ENCODE measurements at places on chromosomes 5 and 9.
A peak's percentile ranks its signal among the peaks of the same experiment; 100 is the strongest.

DNA sequence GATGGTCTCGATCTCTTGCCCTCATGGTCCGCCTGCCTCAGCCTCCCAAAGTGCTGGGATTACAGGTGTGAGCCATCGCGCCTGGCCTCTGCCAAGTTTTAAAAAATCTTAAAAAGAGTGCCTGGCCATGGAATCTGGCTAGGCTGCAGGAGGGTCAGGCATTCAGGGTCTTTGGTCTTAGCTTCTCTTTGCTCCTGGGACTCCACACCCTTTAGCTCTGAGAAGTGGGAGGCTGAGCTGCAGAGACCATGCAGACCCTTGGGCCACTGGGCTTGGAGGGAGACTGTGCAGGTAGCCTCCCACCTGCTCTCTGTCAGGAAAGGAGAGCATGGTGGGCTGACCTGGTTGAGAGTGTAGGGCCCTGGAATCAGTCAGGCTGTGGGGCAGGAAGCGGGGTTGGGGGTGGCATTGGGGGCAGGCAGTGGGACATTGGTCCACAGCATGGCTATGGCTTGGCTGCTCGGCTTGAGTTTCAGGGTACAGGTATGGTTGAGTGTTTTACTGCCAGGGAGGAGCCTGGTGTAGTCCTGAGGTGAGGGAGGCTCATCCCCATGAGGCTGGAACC lies 20.8 kb downstream of the PHF2 start:
- no peak for DNase-seq

- peak; percentile 12 for DNase-seq
These were observed 391 bp upstream of the NRG2 start for GRCh38 chr5:140043508-140043872.

DNA sequence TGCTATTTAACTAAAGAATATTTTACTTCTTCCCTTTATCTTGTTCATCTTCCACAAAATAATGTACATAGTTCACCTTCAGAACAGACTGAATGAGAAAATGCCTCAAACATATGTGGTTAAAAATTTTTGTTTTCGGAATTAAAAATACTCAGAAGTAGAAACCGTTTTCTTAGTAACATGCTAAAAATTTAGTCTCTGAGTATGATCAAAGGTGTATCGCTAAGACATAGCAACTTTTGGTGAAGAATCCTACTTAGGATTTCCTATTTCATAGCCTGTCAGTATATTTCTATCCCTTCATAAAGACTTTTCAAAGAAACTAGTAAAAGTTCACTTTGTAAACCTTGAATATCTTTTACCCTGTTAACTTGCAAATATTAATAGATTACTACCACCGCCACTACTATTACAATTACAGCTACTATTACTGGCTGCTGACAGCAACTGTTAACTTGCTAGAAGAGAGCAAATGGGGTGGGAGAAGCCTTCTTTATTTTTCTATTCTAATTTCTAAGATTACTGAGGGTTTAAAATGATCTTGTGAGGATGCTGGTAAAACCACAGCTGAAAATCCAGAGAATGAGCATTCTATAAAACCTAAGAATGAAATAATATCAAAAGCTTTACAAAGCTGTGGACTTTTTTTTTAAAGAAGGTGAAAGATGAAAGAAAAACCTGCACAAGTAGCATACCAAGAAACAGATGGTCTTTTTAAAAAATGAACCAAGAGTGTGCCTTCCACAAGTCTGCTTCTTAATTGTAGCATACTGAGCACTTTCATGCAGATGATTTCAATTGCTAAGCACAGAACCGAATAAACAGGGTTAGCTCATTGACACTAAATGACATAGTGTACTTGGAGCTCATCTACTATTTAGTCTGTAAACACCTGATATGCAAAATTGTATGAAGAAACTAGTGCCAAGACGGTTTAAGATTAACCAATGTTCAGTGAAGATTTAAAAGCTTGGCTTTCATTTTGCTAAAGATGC lies 246.3 kb upstream of the EFNA5 start:
- DNase-seq, result no peak

- DNase-seq, result no peak
These were observed 431.1 kb downstream of the DTWD2 start for GRCh38 chr5:118557251-118557661.

- peak; percentile 74 for DNase-seq
These were observed 3.0 kb upstream of the DNAJB5 start for GRCh38 chr9:34986540-34987047.

DNA sequence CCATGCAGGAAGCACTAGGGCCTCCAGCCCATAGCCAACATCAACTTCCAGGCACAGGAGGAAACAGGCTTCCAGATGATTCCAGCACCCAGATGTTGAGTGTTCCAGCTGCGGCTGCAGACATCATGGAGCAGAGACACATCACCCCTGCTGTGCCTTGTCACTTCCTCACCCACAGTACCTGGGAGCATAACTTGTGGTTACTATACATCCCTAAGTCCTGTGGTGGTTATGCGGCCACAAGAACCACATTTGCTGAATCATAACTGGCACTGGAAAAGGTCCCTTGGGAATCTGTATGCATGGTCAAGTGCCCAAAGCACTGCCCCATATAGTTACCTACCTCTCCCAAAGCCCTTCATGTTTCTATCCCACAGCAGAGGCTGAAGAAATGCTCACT lies 56.6 kb downstream of the WHRN start:
- DNase-seq, result peak; percentile 44

GRCh38 chr5:133108481-133108921 lies 56.7 kb downstream of the HSPA4 start:
- DNase-seq, result no peak

GRCh38 chr5:137316346-137316736 lies 182.8 kb downstream of the SPOCK1 start:
- DNase-seq, result no peak

- no peak for DNase-seq
These were observed 53.8 kb downstream of the CAST start for GRCh38 chr5:96716007-96716406.

All from DMS79 treated with DMSO at 0.1 percent for 48 hours (cell line).